Effector memory CD4-positive, alpha-beta T cell (primary cell): ENCODE measurements at places on chromosomes 12 and 14.
A peak's percentile ranks its signal among the peaks of the same experiment; 100 is the strongest.

DNA sequence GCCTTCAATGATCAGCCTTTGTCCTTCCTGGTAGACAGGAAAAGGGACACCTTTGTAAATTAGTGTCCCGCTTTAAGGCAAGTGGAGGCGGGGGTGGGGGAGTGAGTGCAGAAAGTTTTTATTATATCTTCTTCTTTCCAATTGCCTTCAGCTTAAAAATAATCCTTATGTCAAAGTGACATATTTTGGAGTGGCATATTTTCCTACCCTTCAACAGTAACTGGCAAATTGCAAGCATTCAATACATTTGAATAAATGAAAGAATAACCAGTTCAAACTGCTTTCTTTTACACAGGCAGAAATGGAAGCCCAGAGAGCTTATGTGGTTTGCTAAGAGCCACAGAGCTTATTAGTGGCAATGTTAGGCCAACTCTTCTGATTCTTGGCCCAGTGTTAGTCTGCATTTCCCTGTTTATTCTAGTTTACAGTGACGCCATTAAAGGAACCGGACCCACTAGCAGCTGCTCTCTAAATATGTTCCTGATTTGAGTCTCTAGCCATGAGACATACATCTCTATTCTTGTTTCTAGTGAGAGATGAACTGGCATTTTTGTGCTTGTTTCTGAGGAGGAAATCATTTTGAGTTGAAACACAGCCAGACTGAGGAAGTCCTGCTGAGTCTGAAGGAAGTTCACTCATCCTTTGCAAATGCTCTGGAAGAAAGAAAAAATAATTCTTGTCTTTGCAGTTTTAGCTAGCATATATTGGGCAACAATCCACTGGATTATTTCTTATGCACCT, 468.7 kb downstream of the NOVA1 start:
- DNase-seq: no peak

GRCh38 chr14:88834883-88835431, 10.5 kb downstream of the TTC8 start:
- DNase-seq: no peak

- DNase-seq: peak; percentile 12
Observed at GRCh38 chr12:64459394-64459891, 7.5 kb downstream of the TBK1 start.

- DNase-seq: no peak
Observed at GRCh38 chr14:23437133-23438100, 2.0 kb upstream of the MYH7 start.

DNA sequence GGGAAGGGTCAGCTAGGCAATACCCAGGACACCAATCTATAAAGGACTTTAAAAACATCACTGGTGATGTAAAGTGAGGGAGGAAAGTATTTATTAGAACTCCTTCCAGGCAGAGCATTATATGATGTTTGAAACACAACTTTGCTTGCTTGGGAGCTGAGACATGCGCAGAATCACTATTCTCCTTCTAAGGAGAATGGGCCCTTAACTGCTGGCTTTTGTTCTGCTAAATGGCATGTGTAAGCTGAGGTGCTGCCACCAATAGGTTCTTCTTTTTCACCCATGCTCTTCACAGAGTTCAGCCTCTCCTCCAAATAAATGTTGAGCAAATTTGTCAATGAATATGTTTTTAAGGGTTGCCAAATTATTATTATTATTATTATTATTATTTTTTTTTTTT, 3.9 kb downstream of the STAC3 start:
- no peak for DNase-seq
